ENCODE measurements at places on chromosomes 6 and 20.
A peak's percentile ranks its signal among the peaks of the same experiment; 100 is the strongest.

DNA sequence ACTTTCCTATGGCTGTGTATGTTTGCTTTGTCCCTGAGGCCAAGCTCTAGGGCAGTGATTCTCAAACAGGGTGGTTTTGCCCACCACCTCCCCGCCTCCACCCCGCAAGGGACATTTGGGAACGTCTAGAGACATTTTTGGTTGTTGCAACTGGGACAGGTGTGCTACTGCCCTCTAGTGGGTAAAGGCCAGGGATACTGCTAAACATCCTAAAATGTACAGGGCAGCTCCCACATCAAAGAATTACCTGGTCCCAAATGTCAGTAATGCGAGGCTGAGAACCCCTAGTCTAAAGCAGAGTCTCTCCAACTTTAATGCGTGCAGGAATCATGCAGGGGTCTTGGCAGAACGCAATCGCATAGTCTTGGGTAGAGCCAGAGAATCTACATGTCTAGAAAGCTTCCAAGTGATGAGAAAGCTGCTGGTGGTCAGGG is 5.1 kb downstream of the KCNS1 start:
- DNase-seq, result peak; percentile 57

GRCh38 chr6:129774697-129775447 is 64.9 kb upstream of the ARHGAP18 start:
- DNase-seq, result peak; percentile 27

DNA sequence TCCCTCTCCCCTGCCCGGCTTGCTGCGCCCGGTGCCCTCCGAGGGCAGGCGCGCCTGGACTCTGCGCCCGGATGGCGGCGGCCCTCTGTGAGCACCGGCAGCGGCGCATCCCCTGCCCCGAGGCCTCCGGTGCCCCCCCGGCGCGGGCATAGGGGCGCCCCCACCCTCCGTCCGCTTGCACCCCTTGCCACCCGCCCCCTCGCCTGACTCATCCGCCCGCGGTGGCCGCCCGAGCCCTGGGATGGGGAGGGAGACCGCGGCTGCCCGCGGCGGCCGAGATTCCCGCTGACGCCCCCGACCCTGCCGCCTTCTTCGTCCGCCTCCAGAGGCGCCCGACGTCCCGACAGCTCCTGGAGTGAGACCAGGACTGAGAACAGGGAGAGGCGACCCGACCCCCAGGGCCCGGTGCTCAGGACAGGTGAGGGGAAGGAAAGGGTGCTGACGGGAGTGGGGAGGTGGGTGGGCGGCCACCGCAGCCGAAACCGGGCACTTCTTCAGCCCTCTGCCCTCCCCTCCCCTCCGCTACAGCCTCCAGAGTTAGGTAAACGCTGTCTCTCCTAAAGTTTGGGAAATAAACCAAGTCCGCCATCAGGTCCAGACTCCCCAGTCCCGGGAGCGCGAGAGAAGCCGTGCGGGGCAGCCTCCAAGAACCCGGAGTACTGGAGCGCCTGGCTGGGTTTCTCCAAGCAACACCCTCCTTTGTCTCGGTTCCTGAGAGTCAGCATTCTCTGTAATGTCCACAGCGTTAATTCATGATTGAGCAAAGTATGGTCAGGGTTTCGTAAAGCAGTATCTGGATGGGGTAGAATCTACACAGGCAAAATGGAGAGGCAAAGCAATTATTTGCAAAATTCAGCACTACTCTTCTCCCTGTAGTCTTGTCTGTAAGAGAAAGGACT is 539 bp downstream of the TMEM200A start:
- DNase-seq, result peak; percentile 17

DNA sequence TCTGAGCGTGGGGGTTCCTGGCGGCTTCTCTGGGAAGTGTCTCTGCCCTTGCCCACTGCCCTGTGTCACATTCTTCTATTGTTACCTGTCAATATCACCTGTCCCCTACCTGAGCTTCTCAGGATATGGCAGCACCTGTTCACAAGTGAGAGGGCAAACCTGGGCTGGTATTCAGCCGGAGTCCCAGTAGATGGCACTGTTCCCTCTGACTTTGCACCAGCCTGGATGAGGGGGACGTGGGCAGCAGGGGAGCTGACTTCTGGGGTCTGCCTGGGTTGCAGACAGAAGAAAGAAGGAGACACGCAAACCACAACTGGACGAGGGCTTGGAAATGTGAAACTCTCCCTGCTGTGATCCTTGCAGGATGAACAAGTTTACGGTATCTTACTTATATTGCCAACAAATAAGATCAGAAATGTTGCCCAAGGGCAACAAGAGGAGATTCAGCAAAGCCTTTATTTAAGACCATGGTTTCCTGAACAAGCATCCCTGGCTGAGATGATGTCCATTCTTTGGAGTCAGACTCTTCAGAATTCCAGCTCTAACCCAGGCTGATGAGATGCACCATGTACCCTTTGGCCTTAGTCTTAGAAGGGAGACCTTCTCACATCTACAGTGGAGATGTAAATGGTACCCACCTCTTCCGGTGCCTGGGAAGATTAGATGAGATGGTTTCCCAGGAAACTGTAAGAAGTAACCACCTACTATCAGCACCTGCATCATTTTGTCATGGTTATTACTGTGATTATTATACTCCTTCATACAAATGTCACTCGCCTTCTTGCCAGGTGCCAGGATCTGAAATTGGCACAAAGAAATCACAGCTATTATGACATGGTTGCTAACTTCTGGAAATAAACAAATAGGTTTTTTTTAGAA is 400.0 kb upstream of the CDH4 start:
- no peak for DNase-seq

DNA sequence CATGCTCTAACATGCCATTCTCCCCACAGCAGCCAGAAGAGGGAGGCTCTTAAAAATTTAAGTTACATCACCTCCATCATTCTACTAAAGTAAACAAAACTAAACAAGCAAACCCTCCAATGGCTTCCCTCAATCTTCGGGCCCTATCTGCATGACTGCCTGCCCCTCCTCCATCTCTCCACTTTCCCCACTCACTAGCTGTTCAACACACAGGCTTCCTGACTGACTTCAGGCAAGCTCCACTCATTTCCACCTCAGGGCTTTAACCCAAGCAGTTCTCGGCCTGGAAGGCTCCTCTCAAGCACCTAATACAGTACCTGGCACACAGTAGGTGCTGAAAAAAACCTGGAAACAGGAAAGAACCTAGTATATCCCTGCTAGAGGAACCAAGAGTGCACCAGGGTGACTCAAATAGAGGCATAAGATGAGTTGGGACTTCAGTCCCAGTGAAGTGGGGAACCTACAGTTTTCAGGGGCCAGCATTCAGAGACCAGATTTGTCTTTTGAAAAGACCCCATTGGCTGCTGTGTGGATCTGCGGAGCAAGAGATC is 2.8 kb downstream of the AHCY start:
- no peak for DNase-seq

DNA sequence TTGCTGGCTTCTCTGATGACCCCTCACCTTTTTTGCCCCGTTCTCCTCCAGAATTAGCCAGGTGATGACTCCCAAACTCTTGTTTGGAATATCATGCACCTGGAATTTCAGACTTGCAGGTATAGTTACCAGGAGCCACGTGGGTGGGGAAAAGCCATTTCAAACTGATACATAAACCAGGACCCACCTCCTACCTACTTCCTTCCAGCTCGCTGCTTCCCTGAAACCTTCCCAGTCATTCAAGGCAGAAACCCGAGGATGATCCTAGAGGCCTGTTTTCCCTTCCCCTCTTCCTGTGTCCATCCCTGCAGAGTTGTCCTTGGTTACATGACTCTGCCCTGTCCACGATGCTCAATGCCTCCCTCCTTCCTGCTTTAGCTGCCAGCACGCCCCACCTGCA is 101.9 kb downstream of the MTHFD1L start:
- no peak for DNase-seq

GRCh38 chr20:62367136-62367632 is at the start of gene LAMA5:
Gene LAMA5 (minus strand): TSS chr20:62367312. CDS start chr20:62367245, 67 bp downstream.
- DNase-seq, result no peak

Measured in activated CD4-positive, alpha-beta T cell treated with anti-CD3 and anti-CD28 coated beads, Interleukin-2, amount 50 U/mL, for 4 hours (primary cell).